Frontal cortex (tissue), 4 donors: ENCODE measurements at places on chromosomes 5 and 9.

DNA sequence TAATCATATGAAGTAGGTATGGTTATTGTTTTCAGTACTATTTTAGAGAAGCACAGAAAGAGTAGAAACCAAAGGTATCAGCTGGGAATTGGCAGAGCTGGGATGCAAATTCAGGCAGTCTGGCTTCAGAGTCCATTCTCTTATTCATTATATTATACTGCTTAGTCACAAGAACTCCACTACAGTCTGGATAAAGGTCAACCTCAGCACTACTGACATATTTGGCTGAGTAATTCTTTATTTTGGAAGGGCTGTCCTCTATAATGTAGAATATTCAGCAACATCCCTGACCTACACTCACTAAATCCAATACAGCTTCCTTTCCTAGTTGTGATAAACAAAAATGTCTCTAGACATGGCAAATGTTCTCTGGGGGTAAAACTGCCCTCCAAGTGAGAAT, 37.6 kb downstream of the PTGER4 start:
- DNase-seq, result no peak

DNA sequence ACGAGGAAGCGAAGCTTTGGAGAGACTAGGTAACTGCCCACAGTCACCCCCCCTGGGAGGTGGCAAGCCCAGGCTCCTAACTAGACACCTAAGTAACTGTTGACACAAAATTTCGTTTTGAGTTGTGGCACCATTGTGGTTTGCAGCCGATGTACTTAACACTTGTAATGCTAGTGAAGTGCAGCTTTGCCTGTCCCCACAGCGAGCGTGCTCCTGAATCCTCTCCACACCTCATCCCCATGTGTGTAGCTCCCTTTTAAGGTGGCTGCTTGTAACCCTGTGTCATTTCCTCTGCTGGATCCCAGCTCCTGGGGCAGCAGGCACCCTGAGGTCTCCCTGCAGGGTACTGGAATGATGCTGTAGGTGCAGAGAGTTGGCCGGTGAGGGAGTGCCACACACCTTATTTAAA, 114.9 kb downstream of the TRIO start:
- DNase-seq, result no peak

- DNase-seq, result no peak
These were observed 47.8 kb upstream of the IRX4 start for GRCh38 chr5:1930501-1930879.

DNA sequence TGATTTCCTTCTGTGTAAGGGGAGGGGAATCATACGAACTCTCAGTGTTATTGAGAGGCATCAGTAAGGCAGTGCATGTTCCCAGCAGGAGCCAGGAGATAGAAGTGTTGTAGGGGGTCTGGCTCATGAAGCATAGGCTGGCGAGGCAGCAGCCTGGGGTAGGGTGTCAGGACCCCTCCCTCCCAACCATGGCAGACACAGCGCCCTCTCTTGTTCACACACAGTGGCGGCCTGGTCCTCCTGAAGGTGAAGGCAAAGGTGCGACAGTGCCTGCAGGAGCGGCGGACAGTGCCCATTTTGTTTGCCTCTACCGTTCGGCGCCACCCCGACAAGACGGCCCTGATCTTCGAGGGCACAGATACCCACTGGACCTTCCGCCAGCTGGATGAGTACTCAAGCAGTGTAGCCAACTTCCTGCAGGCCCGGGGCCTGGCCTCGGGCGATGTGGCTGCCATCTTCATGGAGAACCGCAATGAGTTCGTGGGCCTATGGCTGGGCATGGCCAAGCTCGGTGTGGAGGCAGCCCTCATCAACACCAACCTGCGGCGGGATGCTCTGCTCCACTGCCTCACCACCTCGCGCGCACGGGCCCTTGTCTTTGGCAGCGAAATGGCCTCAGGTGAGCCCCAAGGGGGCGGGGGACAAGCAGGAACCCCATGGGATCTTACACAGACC, 4.7 kb downstream of the SLC27A4 start:
- no peak for DNase-seq

GRCh38 chr5:93587597-93588351, 4.8 kb downstream of the NR2F1 start:
- DNase-seq, result no peak

GRCh38 chr9:15104826-15105420, 194.7 kb upstream of the FREM1 start:
- DNase-seq, result no peak

GRCh38 chr5:43042626-43043399, 2.7 kb upstream of the ANXA2R start:
- DNase-seq, result no peak

DNA sequence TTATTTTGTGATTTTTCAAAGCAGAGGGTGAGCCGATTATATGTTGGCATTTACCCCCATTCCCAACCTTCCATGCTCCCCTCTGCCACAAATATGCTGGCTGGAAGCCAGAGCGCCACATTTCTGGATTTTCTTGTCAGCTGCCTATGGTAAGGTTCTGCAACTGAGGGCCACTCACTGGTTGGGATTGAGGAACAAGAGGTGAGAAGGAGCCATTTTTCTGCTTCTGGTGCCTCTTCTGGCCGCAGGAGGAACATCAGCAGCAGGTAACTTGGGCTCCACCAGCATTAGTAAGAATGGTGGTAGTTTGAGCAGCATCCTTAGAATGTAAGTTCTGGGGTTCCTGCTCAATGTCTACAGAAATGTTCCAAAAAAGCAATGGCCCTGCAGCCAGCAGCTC, 159.5 kb upstream of the MAST4 start:
- no peak for DNase-seq

DNA sequence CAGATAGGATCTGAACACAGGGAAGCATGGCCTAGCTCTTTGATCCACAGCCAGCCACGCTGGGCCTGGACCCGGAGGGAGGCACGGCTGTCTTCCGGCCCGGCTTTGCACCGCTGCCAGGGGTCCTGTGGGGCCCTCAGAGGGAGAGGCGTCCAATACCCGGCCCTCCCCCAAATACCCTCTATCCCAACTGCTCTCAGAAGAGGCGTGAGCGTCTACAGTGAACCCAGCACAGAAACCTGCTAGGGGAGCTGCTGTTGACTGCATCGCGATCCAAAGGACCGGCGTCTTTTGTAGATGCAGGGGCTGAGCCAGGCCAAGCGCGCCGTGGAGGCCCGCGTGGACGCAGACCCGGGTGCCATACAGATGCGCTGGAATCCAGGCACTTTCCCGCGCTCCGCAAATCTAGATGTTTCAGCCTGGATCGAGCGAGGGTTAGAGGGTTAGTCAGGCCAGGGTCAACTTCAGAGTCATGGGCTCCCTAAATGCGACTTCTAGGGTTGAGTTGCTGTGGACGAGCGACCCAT, 1.1 kb upstream of the TCF7 start:
- DNase-seq, result no peak

DNA sequence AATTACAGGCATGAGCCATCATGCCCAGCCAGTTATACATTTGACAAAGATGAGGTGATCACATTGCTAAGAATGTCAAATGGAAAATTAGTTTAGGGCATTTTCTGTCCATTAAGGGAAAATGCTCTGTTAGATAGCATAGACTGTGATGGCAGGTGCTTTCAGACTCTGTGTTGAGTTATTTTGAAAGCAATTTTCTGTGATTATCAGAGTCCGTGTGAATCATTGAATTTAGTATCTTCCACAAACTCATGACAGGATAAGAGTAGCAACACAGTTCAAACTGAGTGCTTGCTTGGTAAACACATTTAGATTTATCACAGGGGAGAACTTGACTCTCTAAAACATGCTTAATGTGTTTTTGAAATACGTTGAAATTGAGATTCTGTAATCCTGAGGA, 69.0 kb downstream of the GAPVD1 start:
- DNase-seq, result no peak

DNA sequence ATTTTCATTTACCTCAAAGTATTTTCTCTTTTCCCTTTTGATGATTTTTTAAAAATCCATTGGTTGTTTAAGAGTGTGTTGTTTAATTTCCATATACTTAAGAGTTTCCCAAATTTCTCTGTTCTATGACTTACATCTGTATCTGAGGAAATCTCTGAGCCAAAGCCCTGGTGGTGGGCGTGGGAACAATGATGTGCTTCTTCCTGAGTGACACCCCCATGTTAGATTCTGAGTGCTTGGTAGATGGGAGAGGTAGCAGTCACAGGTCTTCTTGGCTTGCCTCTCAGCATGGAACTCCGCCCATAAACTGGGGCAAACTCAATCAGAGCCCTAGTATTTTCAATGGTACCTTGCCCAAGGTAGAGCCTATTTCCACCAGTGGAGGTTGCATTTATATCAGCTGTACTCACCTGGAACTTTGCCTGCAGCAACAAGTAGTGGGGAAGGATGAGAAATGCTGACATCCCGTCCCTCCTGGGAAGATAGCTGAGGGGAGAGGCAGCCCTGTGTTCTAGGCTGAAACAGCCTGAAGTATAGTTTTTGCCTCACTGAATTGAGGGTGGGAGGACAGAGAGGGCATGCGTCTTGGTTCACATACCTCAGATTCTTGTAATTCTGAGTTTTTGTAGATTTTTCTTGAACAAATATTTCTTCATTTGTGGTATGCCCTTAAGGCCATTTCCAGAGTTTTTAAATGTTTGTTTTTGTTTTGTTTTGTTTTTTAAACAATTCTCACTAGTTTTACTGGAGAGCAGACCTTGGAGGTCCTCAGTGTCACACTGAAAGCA, 26.4 kb downstream of the C9orf43 start:
- no peak for DNase-seq
